NCI-H1417 treated with DMSO at 0.1 percent for 48 hours (cell line): ENCODE measurements at places on chromosomes 11 and 22.

DNA sequence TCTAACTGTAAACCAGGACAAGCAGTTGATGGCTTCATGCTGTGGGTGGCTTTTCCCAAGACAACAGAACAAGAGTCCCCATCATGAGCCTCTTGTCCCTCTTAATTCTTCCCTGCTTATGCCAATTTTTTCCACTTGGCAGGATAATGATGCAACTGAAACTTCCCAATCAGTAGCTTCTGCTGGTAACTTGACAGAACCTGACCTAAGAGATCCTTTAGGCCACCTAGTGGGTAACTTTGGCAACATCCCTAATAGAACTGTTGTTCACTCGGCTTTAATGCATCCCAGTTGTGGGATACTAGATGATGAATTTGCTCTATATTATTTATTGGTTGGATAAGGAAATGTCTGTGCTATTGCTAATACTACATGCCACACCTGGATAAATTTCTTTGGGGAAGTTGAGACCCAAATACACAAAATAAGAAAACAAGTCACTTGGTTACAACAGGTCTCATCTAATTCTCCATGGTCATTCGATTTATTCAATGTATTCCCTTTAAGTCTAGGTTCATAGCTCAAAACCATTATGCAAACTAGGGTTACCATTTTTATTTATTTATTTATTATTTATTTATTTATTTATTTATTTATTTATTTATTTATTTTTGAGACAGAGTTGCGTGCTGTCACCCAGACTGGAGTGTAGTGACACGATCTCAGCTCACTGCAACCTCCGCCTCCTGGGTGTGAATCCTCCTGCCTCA is 41.4 kb upstream of the NFAM1 start:
- no peak for DNase-seq

- peak; percentile 75 for DNase-seq
These were observed 11.8 kb downstream of the LTBP3 start for GRCh38 chr11:65546217-65546958.

- peak; percentile 72 for DNase-seq
These were observed 79.9 kb downstream of the GRAMD1B start for GRCh38 chr11:123509737-123510578.

- no peak for DNase-seq
These were observed 396.1 kb downstream of the BRD1 start for GRCh38 chr22:49431551-49431950.

- no peak for DNase-seq
These were observed 22.1 kb upstream of the CTR9 start for GRCh38 chr11:10728789-10729472.

- DNase-seq: no peak
These were observed 16.0 kb downstream of the TXN2 start for GRCh38 chr22:36465232-36466021.

- no peak for DNase-seq
These were observed 46.5 kb upstream of the GALNT18 start for GRCh38 chr11:11668274-11668673.

- DNase-seq: no peak
These were observed 95.7 kb downstream of the NAV2 start for GRCh38 chr11:19808076-19808911.

DNA sequence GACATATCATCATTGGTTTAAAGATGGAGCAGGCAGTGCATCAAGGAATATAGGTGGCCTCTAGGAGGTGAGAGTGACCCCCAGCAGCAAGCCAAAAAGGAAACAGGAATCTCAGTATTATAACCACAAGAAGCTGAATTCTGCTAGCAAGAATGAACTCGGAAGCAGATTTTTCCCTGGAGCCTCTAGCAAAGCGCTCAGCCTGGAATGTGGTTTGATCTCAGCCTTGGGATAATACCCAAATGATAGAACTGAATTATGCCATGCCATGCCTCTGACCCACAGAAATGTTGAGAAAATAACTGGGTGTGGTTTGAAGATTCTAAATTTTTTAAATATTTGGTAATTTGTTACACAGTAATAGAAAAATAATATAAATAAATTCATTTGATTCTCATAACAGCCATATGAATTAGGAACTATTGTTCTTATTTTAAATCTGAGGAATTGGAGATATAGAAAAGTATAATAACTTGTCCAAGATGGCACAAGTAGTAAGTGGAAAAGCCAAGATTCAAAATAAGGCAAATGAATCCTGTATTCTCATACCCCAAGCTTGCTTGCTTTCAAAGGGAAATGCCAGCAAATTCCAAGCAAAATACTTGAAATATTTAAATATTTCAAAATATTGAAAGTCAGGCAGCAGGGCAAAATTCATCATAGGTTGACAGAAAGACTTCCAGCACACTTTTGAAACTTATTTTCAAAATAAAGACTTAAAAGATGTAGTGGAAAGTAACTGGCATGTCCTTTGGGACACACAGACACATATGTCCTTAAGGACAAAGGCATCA is 567.4 kb downstream of the KCNA4 start:
- no peak for DNase-seq

- DNase-seq: no peak
These were observed 76.8 kb downstream of the SOX6 start for GRCh38 chr11:16279524-16279923.

DNA sequence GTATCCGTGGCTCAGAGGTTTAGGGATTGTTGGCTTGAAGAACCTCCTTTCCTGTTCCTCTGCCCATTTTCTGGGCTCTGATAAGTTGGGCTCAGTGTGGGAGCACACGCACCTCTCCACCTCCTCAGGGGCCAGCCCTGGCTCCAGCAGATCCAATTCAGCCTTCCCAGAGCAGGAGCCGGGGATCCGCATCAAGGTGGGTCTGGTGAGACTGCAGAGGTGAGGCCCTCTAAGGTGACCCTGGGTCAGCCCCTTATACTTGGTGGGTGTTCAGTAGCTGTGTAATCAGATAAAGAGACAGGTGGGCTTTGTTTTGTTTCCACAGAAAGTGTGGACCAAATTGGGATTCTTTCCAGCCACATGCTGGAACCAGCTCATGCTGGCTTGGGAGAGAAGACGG is 1466.0 kb downstream of the TBC1D22A start:
- DNase-seq: no peak

GRCh38 chr22:23471698-23472097 is 108.4 kb downstream of the IGLL1 start:
- DNase-seq: no peak

- DNase-seq: no peak
These were observed 69.6 kb downstream of the ZBTB16 start for GRCh38 chr11:114129142-114129541.

- no peak for DNase-seq
These were observed 11.4 kb downstream of the ACO2 start for GRCh38 chr22:41480397-41480735.

DNA sequence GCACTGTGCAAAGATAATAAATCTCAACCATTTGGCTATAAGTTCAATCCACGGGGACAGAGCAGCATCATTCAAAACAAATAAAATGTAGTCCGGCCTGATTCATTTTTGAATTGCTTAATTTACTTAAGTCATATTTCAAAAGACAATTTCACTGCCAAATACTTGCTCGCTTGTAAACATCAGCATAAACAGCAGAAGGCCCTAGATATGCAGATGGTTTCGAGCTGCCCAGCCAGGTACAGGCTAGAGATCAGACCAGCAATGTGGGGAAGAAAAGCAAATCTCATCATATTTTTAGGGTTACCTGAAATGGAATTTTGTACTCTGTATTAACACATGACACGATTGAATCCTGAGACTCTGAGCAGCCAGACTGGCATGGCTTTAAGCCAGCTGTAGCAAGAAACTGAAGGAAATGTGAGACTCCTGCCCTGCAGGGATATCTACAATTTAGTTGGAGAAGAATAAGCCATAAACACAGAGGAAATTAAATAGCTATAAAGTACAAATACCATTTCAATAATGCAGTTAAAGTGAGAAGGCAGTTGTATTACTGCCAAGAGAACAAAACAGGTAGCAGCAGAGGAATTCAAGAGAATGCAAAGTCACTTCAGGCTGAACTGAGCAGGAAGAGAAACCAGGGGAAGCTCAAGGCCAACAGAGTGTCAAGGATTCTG is 440.3 kb downstream of the ETS1 start:
- no peak for DNase-seq

- DNase-seq: no peak
These were observed 24.9 kb downstream of the PGM2L1 start for GRCh38 chr11:74373382-74373781.

DNA sequence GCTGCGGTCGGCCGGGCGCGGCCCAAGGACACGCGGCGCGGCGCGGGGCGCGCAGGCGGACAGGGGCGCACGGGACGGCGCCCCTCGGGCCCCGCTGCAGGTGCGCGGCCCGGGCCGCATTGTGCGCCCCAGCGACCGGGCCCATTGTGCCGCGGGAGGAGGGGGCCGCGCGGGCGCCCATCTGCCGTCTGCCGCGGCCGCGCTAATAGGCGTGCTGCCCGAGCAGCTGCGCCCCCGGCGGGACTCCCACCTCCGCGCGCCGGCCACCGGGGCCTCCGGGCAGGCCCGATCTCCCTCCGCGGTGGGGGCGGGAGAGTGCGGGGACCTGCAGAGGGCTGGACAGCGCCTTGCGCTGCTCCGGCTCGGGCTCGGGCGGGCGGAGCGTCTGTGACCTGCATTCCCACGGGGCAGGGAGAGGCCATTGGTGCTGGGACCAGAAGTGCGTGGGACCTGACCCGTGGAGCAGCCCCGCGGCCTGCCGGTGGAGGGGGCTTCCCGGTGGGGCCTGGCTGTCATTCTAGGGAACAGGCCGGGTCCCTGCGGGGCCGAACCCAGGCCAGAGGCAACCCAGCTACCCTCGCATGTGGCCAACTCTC is 933 bp downstream of the BRSK2 start:
- no peak for DNase-seq

- DNase-seq: no peak
These were observed 868 bp downstream of the TSPAN18 start for GRCh38 chr11:44727373-44728287.

- no peak for DNase-seq
These were observed 49.9 kb upstream of the GRK3 start for GRCh38 chr22:25514436-25515180.

DNA sequence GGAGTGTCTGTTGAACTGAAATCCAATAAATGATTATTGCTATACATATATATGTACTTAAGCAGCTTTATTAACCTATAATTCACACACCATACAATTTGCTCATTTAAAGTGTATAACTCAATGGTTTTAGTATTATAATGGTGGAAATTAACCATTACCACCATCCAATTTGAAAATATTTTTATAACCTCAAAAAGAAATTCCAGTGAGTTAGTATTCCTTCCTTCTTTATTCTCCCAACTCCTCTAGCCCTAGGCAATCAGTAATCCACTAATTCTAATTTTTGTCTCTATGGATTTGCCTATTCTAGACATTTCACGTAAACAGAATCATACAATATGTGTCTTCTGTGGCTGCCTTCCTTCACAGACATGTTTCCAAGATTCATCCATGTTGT is 64.8 kb downstream of the MAPK1 start:
- no peak for DNase-seq

DNA sequence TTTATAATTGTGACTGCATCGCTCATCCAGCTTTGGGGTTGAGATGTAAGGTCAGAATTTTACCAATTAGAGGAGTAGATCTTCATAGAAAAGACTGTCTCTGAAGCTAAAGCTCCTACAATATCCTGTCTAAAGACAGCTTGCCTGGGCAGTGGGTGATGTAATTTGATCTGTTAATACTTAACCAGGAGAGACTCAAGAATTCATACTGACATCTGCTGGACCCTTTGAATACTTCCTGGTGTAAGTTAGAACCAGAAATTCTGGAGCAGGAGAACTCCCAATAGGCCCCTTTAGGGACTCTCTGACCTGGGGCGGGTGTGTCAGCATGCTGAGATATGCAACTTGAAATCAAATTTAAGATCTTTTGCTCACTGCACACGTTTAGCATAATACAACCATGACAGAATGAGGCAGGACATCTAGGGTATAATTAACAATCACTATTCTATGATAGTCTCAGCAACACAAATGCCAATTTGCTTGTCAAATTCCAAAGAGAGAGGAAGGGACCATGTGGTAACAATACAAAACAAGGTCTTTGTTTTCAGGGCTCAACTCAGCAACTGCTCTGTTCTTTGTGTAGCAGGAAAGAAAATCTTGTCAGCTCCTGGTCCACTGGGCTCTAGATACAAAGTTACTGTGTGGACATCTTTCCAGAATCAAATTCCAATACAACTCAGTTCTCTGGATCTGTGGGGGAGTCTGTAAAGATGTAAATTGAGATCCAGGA is 143.9 kb downstream of the INSC start:
- peak; percentile 10 for DNase-seq

DNA sequence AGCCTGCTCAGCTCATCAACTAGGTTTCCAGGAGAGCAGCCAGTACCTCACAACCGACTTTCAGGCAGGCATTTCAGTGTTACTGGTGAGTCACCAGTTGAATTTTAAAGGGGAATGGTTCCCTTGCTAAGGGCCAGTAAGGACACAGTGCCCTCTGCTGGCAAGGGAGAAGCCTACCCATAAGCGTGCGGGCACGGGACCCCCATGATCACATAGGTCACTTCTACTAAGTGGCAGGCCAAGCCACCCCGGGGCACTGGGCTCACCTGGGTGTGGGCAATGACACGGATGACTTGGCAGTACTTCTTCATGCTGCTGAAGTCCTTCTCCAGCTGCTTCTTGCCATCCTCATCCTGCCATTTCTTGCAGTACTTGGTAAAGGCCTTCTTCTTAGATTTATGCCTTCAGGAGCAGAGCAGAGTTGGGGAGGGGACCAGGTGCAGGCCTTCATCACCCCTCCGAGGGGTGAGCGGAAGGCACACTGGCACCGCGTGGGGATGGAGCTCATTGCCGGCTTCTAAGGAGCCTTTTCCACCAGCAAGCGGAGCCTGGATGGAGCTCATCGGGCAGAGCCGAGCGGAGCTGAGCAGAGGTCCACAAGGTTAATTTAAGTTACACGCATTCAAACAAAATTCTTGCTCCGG is 2.9 kb downstream of the RPL3 start:
- no peak for DNase-seq

DNA sequence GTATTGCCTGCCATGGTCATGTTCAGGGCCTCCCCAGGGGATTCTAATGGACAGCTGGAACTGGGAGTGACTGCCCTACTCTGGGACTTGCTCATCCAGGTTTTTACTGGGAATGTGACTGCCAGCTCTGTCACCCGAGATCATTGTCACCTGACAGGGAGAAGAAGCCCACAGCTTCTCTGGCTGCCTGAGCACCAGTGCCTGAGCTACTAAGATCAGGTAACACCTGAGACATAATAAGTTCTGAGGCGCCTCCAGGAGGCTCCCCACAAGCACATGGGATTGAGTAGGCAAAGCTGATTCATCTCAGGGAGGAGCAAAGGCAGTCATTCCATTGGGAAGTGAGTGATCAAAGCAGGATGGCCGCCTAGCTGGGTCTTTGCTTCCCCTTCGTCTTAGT is 84.2 kb upstream of the GALNT18 start:
- no peak for DNase-seq

DNA sequence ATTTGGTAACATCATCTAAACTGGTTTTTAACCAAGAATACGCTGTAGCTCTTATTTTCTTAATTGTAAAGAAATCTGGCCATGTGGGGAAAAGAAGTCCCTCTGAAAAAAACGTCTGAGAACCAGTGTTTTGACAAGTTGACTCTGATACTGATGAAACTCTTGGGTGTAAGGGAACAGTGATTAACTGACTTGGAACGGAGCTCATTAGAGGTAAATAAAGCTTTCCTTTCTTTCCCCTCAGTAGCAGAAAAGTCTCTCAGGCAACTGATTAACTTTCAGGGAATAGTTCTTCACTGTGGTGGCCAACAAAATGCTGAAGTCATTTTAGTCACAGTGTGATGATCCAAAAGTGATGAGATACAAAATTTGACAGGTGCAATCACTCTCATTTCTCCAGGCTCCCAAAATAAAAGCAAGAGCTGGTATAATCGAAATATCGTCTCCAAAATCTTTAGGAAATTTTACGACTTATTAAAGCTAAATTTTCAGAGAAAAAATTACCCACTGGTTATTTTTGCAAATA is 52.3 kb downstream of the SLC36A4 start:
- DNase-seq: no peak
